ENCODE measurements at places on chromosomes 11 and 22.

DNA sequence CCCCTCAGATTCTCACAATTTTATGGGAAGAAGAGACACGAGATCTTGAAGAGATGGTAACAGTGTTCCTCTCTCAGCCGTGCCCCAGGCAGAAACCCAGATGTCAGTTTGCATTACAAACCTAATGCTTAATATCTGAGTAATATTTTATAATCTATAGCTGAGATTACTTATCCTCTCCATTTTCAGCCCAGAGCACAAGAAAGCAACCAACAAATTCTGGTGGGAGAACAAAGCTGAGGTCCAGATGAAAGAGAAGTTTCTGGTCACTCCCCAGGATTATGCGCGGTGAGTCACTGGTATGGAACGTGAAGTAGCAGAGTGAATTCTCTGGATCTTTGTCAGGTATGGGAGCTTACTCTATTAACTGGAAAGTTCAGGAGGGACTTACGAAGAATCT, 884 bp downstream of the CENATAC start:
- no peak for DNase-seq

DNA sequence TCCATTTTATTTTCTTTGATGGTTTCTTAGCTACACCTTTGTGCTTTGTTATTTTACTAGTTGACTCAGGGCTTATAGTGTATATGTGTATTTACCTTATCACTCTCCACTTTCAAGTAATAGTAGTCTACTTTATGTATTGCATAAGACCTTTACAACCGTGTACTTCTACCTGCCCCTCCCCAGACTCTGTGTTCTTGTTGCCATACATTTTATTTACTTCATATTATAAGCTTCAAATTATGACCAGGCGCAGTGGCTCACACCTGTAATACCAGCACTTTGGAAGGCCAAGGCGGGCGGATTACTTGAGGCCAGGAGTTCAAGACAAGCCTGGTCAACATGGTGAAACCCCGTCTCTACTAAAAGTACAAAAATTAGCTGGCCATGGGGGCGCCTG, 28.2 kb upstream of the CTSD start:
- DNase-seq = no peak

GRCh38 chr22:31048570-31048969, 32.5 kb upstream of the SMTN start:
- DNase-seq = no peak

DNA sequence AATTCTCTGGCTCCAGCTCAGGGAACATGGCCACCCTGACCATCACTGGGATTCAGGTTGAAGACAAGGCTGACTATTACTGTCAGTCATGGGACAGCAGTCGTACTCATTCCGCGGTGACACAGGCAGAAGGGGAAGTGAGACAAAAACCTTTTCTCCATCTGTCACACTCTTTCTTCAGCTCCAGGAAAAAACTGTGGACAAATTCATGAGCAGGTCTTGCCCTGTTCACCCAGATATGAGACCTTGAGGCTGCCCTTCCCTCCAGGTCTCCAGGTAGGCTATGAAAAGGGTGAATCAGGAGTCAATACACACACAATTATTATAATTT, 39.4 kb upstream of the GGTLC2 start:
- DNase-seq = no peak

- no peak for DNase-seq
Measured at GRCh38 chr11:61569701-61570100, 11.2 kb downstream of the SYT7 start.

DNA sequence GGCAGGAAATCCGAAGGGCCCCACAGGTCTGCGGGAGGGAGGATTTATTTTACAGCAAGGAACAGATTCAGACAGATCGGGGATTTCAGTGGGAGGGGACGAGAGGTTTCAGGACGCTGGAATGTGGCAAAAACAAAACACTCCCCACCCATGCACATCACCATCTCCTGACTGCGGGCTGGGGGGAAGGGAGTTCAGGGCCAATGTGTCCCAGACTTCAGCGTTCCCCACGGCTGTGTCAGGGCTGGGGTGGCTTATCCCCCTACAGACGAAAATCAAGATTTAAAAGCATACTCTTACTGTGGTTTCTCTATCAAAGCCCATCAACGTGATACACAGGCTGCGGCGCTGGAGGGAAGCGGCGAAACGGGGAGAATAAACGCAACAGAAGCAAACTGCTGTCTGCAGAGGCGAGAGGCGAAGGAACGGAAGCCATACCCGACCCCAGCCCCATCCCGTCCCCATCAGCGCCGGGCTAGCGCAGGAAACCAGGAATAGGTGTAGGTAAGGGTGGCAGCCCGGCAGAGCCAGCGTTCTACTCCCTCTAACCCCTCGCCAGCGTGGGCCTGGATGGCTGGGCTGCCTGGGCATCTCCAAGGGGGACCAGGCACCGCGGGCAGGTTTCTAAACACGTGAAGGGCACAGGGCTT, 2.7 kb downstream of the TENM4 start:
- no peak for DNase-seq

DNA sequence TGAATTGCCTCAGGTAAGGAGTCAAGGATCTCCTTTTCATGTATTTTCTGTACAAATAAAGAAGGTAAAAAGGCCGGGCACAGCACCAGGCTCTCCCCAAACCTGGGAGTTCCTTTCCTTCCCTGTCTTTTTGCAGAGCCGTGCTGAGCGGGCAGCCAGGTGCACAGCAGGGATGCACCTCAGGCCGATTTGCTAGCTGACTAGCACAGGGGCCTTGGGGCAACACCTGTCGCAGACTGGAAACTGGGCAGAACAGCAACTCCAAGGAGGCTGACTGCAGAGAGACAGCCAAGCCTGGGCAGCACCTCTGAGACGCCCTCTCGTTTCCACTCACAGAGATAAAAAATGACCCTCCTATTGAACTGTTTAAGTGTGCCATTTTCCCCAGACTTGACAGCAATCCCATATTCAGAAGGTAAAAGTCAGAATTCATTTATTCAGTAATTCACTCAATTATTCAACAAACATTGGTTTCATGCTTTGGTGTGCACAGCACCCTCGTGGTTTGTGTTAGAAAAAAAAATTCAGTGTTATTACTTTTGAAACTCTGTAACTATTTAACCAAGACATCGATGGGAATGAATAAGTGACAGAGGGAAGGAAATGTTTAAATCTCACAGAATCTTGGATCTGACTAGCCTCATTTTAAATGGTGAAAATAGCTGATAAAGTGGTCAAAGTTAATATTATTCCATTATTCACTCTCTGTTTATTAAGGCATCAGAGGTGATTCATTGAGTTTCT, 120.9 kb downstream of the GALNT18 start:
- no peak for DNase-seq

DNA sequence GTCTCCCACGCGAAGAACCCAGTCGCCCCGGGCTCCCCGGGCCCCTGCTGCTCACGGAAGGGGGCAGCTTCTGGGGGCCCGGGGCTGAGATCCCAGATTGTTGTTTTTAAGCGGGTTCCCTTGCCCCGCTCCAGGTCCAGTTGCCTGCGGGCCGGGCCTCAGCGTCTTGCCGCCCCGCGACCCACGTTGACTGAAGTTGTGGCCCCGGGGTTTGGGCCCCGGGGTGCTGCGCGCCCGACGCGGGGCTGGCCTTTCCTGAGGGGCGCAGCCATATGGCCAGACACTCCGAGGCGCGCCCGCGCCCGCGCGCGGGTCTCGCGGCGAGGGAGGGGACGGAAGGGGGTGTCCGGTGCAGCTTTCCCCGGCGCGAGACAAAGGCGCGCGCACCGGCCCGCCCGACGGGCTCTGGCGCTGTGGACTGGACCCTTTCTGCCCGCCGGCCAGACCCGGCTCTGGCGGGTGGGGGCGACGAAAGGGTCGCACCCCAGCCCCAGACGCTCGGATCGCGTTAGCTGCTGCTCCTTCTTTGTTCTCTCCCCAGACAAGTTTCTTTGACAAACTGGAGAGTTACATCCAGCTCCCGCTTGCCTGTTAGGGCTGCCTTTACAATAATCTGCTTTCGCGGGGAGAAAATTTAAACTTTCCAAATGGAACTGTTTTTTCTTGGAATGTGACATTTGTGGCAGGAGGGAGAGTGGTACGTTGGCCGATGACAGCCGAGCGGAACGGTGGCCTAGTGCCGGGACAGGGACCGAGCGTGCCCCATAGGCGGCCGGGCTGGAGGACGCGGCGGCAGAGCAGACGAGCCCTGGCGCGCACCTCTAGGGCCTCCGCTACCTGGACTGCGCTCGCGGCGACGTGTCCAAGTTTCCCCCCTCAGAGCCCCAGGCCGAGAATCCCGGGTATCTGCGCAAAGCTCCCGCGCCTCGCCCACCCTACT, 716 bp downstream of the AMOTL1 start:
- peak; percentile 25 for DNase-seq

DNA sequence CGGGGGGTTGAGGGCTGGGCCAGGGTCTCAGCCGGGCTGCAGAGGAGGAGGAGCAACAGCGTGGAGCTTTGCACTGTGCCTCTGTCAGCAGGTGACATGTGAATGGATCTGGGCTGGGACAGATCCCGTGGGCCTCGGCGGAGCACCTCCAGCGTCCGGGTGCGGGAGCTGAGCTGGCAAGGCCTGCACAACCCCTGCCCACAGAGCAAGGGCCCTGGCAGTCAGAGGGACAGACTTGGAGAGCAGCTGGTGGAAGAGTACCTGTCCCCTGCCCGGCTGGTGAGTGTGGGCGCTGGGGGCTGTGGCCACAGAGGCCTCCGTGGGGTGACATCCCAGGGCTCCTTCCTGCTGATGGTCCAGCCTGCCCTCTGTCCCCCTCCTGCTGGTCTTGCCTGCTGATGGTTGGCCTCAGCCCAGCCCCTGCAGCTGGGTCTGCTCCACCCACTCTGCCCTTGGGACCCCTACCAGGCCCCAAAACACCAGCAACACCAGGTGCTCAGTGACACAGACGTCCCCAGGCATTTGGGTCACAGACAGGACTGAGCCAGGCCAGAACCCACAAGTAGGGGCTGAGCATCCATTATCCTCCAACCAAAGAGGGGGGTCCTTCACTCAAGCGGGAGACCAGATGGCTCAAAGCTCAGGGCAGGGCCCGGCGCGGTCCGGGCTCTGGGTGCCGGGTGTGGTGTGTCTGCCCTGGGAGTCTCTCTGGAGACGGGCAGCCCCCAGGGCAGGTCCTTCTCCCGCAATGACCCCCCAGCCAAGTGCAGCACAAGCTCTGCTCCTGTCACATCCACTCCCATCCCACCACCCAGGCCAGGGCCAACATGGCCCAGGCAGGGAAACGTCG, 3.5 kb downstream of the LRRC56 start:
- DNase-seq = no peak

GRCh38 chr11:75200051-75200450, 40.5 kb upstream of the TPBGL start:
- DNase-seq = no peak
